ENCODE measurements at places on chromosomes 13 and 19.

- DNase-seq, result no peak
Observed at GRCh38 chr19:42130254-42130573, 2.0 kb downstream of the POU2F2 start.

DNA sequence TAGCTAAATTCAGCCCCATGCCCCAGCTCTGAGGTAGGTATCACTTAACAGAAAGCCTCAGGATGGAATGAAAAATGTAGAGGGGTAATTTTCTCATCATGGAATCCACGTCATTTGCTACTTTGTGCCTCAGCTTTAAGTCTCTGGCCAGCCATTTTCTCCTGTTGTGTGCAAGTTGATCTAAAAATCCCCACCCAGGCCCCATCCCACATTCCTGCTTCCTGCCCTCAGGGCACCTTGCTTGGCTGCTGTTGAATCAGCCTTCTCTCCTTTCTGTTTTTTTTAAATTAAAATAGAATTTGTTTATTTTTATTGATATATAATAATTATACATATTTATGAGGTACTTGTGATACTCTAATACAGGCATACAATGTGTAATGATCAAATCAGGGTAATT is 179.9 kb upstream of the TSHZ3 start:
- no peak for DNase-seq

GRCh38 chr19:32166238-32166637 is 179.2 kb upstream of the ZNF507 start:
- DNase-seq, result no peak

DNA sequence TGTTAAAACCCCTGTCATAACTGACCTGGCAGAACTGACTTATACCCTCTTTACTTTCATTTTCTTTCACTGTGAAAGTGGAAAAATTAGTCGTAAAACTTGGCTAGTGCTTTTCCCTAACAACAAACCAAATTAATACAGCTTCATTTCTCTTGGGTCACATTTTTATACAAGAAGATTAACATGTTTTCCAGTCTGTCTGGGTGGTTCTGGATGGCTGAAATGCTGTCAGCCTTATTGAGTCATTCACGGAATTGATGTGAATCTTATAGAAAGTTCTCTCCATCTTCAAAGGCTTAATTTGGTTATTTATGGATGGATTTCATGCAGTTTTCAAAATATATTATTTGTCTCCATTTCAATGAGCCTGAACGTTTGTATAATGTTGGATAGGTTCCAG is 440.0 kb downstream of the KCTD12 start:
- DNase-seq, result peak; percentile 60

- DNase-seq, result no peak
Observed at GRCh38 chr19:56142897-56143434, 1.9 kb downstream of the ZNF444 start.

DNA sequence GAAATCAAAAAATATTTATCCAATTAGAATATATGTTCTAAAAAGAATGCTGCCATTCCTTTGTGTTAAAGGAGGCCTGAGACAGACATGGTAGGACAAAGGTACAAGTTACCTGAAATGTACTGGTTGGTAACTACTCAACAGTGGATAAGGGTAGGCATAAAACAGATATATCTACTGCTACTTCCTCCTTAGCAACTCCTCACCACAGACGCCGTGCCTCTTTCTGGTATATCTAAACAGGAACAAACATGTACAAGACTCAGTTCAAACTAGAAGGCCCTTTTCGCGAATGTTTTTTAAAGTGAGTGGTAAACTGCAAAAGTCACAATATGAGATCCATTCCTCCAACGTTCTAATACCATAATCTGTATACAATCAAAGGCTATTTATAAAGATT is 86.9 kb downstream of the TBC1D4 start:
- DNase-seq, result peak; percentile 83

DNA sequence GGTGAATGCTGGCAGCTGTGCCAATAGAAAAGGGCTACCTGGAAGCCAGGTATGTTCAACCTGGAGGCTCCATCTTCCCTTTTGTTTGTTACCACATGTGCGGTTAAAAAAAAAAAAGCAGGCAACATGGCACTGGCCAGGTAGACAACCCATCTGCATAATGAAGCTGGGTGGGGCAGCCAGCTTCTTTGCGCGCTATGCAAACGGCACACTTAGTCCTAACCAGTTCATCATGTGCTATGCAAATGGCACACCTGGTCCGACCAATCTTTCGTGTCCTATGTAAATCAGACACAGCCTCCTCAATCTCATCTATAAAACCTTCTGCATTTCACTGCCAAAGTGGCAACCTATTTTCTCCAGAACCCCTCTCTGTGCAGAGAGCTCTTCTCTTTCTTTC is 11.3 kb upstream of the IGSF23 start:
- DNase-seq, result no peak

DNA sequence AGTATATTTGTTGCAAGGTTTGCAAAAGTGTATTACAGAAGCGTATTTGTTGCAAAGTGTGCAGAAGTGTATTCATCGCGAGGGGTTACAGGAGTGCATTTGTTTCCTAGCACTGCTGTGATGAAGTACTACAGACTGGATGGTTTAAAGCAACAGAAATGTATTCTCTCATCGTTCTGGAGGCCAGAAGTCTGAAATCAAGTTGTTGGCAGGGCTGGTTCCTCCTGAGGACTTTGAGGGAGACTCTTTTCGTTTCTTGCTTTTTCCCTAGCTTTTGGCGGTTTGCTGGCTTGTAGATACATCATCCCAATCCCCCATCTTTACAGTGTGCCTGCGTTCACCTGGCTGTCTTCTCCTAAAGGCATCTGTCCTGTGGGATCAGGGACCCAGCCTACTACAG is 127.9 kb upstream of the USP29 start:
- no peak for DNase-seq

DNA sequence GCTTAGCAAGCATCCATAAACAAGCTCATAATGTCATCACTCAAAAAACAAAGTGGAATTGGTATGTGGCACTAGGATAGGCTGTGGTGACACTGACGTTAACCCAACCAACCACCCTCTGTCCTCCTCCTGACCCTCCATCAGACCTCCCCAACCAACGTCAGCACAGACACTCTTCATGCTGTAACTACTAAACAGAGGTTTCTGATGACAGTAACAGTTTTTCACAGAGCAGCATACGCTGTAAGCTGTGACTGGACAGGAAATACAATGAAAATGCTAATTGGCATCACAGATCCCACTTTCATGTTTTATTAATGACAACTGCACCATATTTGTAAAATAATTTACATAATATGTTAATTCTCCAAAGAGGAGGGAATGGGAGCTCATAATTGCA is 238.0 kb downstream of the IRS2 start:
- DNase-seq, result no peak

- DNase-seq, result peak; percentile 25
Observed at GRCh38 chr13:102812611-102813287, 13.8 kb downstream of the BIVM start.

GRCh38 chr13:49812812-49813211 is 20.3 kb upstream of the KPNA3 start:
- DNase-seq, result no peak

DNA sequence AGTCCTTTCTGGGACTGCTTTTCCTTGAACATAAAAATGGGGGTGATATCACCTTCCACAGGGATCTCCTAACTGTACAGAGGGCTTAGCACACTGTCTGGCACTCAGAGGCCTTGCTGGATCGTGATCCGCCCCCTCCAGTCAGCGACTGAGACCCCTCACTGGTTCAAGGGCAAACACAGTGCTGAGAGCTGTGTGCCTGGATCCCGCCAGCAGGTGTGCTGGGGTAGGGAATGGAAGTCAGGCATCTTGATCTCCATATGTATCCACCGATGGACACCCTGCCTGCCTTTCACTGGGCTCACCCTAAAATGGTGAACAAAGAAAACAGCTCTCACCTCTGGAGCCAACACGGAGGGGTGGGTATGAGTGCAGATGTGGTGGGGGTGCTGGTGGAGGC is 64.3 kb downstream of the IRS2 start:
- no peak for DNase-seq

GRCh38 chr13:46756977-46757376 is 40.0 kb downstream of the ESD start:
- peak; percentile 40 for DNase-seq

GRCh38 chr13:48066310-48066989 is 28.5 kb downstream of the MED4 start:
- DNase-seq, result no peak

- DNase-seq, result no peak
Observed at GRCh38 chr13:65339241-65339640, 1890.9 kb downstream of the PCDH9 start.

GRCh38 chr19:39506944-39507714 is 7.8 kb upstream of the SELENOV start:
- no peak for DNase-seq

DNA sequence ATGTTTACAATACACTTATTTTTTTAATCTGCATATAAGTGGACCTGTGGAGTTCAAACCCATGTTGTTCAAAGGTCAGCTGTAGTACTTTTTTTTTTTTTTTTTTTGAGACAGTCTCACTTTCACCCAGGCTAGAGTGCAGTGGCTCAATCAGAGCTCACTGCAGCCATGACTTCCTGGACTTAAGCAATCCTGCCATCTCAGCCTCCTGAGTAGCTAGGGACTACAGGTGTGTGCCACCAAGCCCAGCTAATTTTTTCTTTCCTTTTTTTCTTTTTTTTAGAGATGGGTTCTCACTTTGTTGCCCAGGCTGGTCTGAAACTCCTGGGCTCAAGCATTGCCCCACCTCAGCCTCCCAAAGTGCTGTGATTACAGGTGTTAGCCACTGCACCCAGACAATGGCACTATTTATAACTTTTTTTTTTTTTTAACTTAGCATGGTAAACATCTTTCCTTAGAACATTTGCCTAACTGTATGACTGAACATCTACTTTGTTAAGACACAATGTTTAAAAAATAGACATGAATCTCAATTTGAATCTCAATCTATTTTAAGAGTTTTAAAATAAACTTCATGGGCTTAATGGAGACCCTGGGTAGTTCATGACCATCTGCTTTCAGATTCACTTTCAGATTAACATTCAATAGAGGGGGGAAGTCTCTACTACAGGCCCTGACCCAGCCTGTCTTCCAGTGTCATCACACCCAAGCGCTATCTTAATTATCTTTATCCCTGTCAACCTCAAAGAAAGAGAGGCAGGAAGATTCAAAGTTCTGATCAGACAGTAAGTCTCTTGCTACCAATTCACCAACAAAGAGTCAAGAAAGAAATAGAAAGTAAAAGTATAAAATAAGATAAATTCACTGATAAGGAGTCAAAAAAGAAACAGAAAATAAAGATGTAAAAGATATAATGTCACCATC is 97.7 kb upstream of the DOCK9 start:
- DNase-seq, result peak; percentile 51

- peak; percentile 92 for DNase-seq
Observed at GRCh38 chr19:19661675-19662251, 1.7 kb downstream of the ATP13A1 start.

- no peak for DNase-seq
Observed at GRCh38 chr13:100789025-100789424, 114.4 kb upstream of the TMTC4 start.

GRCh38 chr19:57171551-57172081 is 4.3 kb upstream of the DUXA start:
- peak; percentile 72 for DNase-seq

GRCh38 chr19:7471696-7472615 is 16.9 kb downstream of the PEX11G start:
- DNase-seq, result no peak

- DNase-seq, result no peak
Observed at GRCh38 chr19:2097203-2097885, 629 bp downstream of the IZUMO4 start.

GRCh38 chr13:102715447-102715846 is 20.6 kb upstream of the METTL21C start:
- no peak for DNase-seq

GRCh38 chr13:101996954-101997353 is 404.9 kb downstream of the FGF14 start:
- no peak for DNase-seq

GRCh38 chr13:36917311-36917710 is 2.7 kb downstream of the SMAD9 start:
- DNase-seq, result no peak

DNA sequence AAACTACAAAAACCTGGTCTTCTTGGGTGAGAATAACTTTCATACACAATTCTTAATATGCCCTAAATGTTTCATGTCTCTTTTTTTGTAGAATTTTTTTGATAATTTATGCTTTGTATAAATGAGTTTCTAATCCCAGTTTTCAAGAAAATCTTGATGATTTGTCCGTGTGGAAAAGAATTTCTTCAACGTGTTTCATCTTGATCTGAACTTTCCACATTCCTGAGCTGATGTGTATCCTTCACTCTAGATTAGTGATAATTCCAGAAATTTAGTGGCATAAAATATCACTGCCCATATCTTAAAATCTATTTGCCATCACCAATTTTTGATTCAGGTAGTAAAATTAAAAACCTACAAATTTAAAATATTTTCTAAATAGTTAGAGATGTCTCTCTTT is 24.6 kb downstream of the ZNF431 start:
- DNase-seq, result no peak

DNA sequence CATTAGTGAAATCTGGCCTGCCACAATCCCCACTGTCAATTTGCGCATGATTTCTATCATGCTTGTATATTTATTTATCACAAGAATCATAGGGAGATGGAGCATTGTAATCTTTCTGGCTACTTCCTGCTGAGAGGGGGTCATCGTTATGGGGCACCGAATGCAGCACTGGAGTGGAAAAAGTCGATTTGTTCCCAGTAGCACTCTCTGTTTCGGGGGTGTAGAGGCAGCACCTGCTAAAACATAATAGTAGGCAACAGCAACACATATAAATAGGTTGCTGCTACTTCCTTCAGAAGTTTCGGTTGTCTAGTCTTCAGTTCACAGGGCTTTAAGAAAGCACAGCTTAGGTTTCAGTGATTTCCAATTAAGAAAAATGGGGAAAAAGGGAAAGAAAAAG is 23.4 kb upstream of the CEACAM21 start:
- no peak for DNase-seq

GRCh38 chr19:16014923-16015804 is 61.1 kb upstream of the TPM4 start:
- DNase-seq, result no peak

DNA sequence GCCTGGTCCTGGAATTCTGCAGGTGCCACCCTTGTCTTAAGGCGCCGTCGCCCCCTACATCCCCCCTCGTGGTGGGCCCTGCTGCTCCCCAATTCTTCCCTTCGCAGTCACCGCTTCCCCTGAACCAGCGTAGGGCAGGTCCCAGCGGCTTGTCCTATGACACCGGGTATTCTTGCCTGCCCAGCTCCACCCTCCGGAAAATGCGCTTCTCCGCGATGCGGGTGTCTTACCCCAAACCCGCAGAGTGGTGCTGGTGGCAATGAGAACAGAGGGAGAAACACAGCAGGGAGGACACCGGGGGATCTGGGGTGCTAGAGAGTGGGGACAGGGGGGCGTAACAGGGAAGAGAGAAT is 9.0 kb downstream of the ZNF808 start:
- DNase-seq, result peak; percentile 63

Data from OCI-M1 (cell line).